ENCODE measurements at places on chromosomes 1 and 21.

DNA sequence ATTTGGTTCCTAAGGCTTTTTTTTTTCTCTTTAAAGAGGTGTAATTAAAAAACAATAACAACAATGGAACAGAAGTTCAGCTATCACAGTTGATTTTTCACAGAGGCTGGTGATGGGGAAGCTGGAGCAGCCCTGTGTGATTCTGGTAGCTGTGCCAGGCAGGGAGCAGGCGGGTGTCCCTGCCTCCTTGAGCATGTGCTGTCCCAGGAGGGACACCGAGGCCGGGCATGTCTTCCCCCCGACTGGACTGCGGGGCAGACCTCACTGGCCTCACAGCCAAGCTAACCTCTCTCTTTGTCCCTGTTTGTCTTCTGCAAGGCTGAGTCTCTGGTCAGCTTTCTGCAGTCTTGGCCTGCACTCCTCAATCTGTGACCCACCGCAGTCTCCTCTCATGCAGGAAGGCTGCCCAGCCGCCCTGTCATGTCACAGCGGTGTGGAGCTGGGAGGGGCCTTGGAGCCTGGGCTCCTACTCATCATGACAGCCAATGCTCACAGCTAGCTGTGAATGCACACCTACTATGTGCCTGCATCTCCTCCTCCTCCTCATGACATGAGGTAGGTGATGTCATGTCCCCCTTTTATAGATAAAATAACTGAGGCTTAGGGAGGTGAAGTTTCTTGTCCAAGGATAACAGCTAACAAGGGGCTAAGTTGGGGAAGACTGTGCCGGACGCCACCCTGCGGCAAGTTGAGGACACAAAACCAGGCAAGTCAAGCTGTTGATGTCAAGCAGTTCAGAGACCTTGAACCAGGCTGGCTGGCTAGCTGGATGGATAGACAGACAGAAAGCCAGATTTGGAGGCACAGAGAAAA, 10.3 kb upstream of the ACTL8 start:
- no peak for DNase-seq

- DNase-seq = no peak
Observed at GRCh38 chr1:193806079-193807048, 620.0 kb upstream of the B3GALT2 start.

DNA sequence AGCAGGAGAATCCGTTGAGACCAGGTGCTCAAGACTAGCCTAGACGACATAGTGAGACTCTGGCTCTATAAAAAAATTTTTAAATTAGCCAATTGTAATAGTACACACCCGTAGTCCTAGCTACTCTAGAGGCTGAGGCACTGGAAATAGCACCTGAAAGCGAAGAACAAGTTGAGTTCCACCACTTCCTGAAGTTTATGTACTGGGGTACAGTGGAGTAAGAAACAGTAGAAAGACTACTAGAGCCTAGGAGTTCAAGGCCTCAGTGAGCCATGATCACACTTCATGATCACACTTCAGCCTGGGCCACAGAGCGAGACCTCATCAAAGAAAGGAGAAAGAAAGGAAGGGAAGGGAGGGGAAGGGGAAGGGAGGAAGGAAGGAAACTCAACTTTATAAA, 19.8 kb downstream of the RSBN1 start:
- DNase-seq = no peak

- DNase-seq = no peak
Observed at GRCh38 chr21:33455686-33456446, 23.9 kb downstream of the TMEM50B start.

DNA sequence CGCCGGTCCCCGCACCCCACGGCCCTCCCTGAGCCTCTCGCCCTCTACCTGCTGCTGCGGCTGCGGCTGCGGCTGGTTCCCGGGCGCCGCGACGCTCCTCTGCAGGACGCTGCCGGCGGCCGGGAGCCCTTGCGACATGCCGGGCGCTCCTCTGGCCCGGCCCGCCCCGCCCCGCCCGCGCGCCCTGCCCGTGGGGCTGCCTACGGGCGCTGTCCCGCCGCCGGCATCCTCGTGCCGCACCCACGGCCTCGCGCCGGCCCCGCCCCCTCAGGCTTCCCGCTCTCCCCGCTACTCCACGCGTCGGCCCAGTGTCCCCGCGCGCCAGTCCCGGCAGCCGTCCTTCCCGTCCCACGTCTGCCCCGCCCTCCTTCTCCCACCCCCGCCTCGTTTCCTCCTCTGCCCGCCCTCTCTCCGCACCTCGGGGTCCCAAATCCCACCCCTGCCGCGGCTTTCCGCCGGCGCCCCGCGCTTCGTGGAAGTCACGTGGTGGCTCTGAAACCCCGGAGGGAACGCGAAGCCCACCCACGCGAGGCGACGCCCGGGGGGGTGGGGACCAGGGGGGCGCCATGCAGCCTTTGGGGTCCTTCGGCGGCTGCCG, at the start of gene BATF3:
Gene BATF3 (minus strand): TSS at position 216 of the 598 bp plus-strand sequence. CDS start 78 bp downstream, at position 138.
- DNase-seq = no peak

GRCh38 chr1:230170153-230170547, 103.1 kb downstream of the GALNT2 start:
- no peak for DNase-seq

DNA sequence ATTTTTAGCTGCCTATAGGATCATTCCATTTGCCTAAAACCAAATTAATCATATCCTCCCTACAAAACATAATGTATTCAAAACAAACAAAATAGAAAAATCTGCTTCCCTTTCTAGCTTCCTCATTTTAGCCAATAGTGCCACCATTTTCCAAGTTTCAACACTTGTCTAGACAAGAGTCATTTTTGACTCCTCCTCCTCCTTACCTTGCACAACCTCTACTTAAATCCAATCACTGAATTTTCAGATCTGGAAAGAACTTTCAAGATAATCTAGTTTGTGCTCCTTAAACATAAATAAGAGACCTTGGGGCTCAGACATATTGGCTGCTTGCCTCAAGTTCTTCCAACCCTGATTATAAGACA, 7.4 kb downstream of the STX6 start:
- no peak for DNase-seq

DNA sequence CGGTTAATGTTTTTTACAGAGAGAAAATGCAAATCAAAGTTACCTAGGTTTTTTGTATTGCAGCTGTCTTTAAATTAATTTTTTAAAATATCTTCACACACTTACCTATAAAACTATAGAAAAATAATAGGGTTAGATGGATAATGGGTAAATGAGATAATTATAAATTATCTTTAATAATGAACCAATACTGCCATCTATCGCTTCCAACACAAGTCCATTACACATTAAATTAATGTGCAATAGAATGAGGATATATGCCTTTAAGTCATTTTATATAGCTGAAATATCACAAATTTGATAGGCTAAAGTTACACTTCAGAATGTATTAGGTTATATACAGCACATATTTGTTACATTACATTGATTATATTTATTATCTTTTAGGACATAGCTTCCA, 2212.8 kb downstream of the MRPL39 start:
- no peak for DNase-seq

GRCh38 chr1:121414905-121415304, 230.1 kb downstream of the SRGAP2C start:
- no peak for DNase-seq

DNA sequence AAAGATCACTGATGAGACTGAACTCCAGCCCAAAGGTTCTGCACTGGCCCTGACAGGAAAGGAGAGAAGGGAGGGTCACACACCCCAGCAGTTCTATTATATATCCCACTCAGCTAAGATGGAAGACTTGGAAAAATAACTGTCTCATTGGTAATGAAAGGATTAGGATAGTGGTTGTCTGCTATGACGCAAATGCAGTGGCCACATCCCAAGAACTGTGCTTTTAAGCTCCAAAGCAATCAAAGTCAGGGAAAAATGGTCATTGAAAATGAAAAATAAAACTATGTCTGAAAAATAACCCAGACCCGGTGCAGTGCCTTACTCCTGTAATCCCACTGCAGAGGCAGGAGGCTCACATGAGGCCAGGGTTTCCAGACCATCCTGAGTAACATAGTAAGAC, 31.0 kb downstream of the PSMG1 start:
- no peak for DNase-seq

DNA sequence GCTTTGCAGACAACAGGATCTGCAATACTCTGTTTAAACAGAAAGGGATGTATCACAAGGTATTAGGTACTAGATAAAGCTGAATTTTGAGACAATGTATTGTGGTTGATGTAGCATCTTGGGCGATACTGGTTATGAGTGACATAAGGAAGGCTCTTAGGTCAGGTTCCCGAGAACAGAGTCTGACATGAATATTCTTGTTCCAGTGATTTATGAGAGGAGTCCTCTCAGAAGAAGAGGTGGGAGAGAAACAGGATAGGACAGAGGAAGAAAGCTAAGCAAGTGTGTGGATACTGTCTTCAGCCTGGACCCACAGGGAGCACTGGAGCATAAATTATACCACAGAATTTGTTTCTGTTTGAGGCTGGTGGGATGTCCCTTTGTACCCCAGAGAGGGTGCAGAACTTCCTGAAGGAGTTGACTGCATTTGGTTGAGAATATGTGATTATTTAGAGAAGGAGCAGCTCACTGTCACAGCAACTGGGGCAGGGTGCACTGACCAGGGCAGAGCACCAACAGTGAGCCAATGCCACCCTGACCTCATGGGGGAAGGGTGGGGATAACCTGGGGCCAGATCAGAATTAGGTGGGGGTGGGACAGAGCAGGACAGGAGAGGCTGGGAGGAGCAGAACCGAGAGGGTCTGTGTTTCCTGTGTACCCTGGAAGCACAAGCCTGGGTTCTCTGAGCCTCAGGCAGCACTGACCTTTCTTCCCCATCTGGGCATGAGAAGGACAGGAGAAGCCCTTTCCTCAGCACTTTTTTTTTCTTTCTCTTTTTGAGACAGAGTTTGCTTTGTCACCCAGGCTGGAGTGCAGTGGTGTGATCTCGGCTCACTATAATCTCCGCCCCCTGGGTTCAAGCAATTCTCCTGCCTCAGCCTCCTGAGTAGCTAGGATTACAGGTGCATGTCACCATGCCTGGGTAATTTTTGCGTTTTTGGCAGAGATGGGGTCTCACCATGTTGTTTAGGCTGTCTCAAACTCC, 36.3 kb upstream of the SLC6A9 start:
- DNase-seq = no peak

GRCh38 chr1:25817840-25818501, 1.8 kb upstream of the MTFR1L start:
- no peak for DNase-seq

Measured in activated CD4-positive, CD25-positive, alpha-beta regulatory T cell treated with anti-CD3 and anti-CD28 coated beads, Interleukin-2, amount 50 U/mL, for 16 hours (primary cell).